ENCODE measurements at places on chromosomes 1 and 21.

GRCh38 chr1:159076438-159077119 lies at the start of gene AIM2:
TSS of gene AIM2 (minus strand) at chr1:159076766. CDS start at chr1:159073499, 3,267 bp downstream.
- DNase-seq: peak; percentile 36

GRCh38 chr1:207503950-207504349 lies 8.0 kb downstream of the CR1 start:
- DNase-seq: no peak

DNA sequence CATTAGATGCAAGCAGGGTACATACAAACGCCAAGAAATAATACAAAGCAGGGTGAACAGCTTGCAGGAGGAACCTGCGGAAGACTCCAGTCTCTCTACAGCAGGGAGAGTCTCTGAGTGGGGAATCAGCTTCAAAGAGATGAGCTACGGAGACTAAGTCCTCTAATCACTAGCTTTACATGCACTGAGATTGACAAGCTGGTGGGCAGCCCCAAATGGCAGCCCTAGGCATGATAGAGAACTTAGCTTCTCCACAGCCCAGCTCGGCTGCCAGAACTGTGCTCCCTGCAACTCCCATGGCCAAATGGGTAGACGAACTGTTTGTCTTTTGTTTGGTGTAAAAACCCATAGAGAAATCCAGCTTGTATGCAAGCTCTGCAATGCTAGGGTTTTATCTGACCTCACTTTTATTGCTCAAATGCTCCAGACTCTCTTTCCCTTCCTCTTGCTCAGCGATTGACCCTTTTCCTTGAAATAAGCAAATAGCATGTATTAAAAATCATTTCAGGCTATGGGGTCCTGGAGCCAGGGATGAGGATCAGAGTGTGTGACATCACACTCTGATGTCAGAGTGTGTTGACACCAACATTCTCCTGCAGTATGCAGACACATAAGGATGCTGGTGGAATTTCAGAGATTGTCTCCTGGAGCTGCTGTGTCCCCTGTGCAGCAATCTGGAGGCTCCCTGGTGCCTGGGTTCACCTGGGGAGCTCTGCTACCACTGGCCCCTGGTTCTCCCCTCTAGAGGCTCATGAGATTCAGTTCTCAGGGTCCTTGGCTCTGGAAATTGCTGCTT lies 238.5 kb downstream of the TTLL7 start:
- no peak for DNase-seq

- no peak for DNase-seq
These were observed 19.6 kb downstream of the TMCC2 start for GRCh38 chr1:205247130-205247921.

DNA sequence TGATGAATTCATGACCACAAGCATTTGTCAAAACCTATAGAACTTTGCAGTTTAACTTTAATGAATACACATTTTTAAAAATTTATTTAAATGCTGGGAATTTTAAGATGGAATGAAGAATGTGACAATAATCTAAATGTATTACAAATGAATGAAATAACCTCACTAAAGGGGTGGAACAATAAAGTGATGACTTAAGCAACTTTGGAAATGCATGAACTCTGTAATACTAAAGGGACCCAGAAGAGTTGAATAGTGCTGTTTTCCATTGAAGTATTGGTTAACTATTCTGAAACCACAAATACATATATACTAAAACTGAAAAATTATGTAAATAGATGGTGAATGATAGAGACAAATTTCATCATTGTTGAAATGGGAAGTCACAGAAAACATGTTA lies 1395.1 kb downstream of the NCAM2 start:
- DNase-seq: no peak

DNA sequence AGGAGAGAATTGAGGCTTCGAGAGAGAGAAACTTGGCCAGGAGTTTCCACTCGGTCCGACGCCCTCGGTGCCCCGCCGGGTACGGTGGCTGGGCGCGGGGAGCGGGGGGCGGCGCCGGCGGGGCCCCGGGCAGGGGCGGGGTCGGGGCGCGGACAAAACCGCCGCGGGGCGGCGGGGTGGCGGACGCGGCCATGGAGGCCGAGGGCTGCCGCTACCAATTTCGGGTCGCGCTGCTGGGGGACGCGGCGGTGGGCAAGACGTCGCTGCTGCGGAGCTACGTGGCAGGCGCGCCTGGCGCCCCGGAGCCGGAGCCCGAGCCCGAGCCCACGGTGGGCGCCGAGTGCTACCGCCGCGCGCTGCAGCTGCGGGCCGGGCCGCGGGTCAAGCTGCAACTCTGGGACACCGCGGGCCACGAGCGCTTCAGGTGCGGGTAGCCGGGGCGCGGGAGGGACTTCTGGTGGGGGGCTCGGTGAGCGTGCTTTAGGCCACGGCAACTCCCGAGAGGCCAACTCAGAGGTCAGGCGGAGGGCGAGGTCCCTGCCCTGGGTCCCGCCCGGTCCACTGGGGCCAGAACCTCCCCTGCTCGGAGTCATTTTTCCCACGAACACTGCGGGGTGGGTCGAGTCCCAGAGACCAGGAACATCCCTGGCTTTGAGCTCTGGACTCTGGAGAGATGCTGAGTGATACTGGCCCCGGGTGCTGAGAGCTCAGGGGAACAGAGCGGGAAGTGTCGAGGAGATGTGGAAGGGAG lies 431 bp downstream of the RAB42 start:
- no peak for DNase-seq

GRCh38 chr1:247324923-247325322 lies 6.7 kb downstream of the ZNF496 start:
- DNase-seq: no peak

DNA sequence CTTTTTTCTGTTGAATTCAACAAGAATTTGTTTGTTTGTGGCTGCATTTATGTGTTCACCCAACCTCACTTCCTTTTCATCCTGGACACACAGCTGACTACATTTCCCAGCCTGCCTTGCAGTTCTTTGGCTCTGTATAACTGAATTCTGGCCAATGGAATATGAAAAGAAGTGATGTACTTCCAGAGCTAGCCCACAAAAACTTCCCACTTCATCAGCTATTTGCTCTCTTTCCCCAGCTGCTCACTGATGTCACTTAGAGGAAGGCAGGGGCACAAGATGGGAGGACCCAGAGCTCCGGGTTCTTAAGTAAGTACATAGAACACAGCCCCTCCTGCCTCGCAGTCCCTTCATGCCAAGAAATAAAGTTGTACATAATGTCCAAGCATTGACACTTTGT lies 235.0 kb upstream of the FGGY start:
- DNase-seq: no peak
